ENCODE measurements at places on chromosomes 7 and 10. TPM values are rescaled to one million over a fixed set of nuclear protein-coding genes. Genes with fewer than 3 reads are reported as not detected.

GPR158 gene
- total RNA-seq, result 0.16 TPM

GNGT1 gene
- not detected for total RNA-seq

SUN3 gene
- total RNA-seq, result not detected

ERVW-1 gene
- not detected for total RNA-seq

GIMAP8 gene
- 7.2 TPM for total RNA-seq

EXOSC1 gene
- total RNA-seq, result 36.7 TPM

ADAM12 gene
- 8.6 TPM for total RNA-seq

DNA sequence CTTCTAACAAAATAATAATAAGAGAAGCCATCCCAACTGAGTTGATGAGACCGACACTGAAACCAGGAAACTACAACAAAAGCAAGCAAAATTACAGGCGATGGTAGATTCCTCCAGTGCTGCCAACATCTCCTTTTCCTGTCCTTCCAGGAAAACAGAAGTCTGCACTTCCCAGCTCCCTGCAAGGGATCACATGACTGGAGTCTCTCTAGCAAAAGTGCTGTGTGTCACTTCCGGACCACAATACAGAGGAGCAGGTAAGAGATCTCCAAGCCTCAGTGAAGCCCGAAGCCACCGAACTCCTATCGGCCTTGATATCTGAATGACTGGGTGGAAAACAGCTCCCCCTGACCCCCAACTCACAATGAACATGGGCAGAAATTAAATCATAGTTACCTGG, 63.2 kb downstream of the SMURF1 start:
- H3K27me3 ChIP-seq, result no peaks in the 10 kb centered on the region
- no peaks in the 10 kb centered on the region for H3K36me3 ChIP-seq
- no peak for DNase-seq
- no peak overlapping the region for H3K27ac ChIP-seq

- H3K4me1 ChIP-seq, result no peaks in the 10 kb centered on the region
- no peak for DNase-seq
- no peaks in the 10 kb centered on the region for H3K27me3 ChIP-seq
- no peak overlapping the region for H3K27ac ChIP-seq
- no peaks in the 10 kb centered on the region for H3K36me3 ChIP-seq
- H3K4me3 ChIP-seq, result no peak overlapping the region
Observed at GRCh38 chr10:5334196-5334880, 30.4 kb upstream of the UCN3 start.

DNA sequence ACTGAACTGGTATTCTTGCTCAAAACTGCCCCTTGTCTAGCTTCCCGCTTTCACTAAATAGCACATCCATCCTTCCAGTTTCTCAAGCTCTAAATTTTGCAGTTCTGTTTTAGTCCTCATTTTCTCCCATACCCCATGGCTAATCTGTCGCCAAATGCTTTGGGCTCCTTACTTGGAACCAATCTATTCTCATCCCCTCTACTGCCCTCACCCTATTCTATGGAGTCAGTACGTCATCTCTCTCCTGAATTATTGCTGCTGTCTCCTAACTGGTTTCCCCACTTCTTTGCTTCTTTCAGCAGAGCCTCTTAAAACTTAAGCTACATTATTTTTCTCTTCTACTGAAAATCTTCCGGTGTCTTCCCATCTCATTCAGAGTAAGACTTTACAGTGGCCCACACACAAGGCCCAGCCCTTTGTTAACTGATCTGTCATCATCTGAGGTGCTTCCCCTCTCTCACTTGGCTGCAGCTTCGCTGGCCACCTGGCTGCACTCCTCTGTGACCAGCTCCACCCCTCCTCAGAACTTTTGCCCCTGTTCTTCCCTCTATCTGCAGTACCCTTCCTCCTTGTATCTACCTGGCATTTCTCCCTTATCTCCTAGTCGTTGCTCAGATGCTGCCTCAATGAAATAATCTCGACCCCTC, 9.9 kb downstream of the STARD3NL start:
- no peak overlapping the region for H3K4me3 ChIP-seq
- H3K27ac ChIP-seq, result no peak overlapping the region
- H3K27me3 ChIP-seq, result no peaks in the 10 kb centered on the region
- no peaks in the 10 kb centered on the region for H3K4me1 ChIP-seq
- DNase-seq, result no peak
- no peaks in the 10 kb centered on the region for H3K36me3 ChIP-seq

DNA sequence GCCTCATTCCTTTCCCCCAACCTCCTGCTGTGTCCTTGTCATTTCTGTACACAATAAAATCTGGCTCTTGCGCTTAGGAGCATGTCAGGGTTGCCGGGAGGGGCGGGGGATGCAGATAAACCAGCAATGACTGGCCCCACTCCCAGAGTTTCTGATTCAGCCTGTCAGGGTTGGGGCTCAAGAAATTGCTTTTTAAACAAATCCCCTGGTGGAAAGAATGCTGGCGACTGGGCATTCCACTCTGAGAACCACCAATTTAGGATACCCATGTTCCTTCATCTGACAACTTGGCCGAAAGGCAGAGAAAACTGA, 376.4 kb downstream of the TCERG1L start:
- H3K27ac ChIP-seq, result no peak overlapping the region
- no peaks in the 10 kb centered on the region for H3K27me3 ChIP-seq
- H3K36me3 ChIP-seq, result no peaks in the 10 kb centered on the region
- H3K4me3 ChIP-seq, result no peak overlapping the region
- no peak for DNase-seq
- H3K4me1 ChIP-seq, result no peaks in the 10 kb centered on the region

GRCh38 chr10:43216931-43217562, 49.8 kb downstream of the RASGEF1A start:
- no peaks in the 10 kb centered on the region for H3K36me3 ChIP-seq
- no peaks in the 10 kb centered on the region for H3K27me3 ChIP-seq
- no peaks in the 10 kb centered on the region for H3K4me1 ChIP-seq
- H3K4me3 ChIP-seq, result no peak overlapping the region
- H3K27ac ChIP-seq, result no peak overlapping the region

DNA sequence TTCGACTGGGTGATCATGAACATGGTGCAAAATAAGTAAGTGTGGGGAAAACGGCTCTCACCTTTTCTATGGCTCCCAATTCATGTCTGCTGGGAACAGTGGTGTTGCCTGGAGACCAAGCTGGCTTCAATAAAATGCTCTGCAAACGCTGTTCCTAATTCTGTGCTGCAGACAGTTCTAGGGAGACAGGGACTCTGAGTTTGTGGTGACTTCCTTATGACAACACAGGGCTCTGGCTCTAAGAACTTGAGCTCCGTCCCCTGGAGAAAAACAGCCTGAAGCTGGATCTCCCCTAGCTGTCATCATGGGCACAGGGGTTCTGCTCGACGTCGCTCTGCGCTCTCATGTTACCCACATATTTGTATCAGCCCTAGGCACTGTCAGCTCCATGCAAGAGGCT, 61.0 kb upstream of the INSYN2A start:
- H3K4me1 ChIP-seq, result no peaks in the 10 kb centered on the region
- no peak overlapping the region for H3K27ac ChIP-seq
- H3K27me3 ChIP-seq, result no peaks in the 10 kb centered on the region
- H3K36me3 ChIP-seq, result no peaks in the 10 kb centered on the region
- no peak overlapping the region for H3K4me3 ChIP-seq

DNA sequence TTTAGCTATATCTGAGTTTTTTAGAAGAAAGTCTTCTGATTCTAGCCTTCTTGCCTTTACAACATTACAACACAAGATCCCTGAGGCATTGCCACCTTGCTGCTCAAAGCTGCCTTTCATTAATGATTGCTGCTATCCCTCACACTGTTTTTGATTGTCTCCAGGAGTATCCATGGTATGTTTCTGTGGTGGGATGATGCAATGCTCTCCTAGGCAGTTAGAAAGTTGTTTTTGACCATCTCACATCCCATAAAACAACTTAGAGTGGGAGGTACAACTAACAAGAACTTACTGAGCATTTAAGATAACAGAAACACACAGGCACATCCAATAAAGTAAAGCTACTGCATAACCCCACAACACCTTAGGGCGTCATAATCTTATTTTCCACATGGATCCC, 1156.0 kb upstream of the LRRTM3 start:
- H3K27me3 ChIP-seq, result no peaks in the 10 kb centered on the region
- no peaks in the 10 kb centered on the region for H3K36me3 ChIP-seq
- no peak overlapping the region for H3K27ac ChIP-seq
- no peak for DNase-seq
- no peaks in the 10 kb centered on the region for H3K4me1 ChIP-seq

DNA sequence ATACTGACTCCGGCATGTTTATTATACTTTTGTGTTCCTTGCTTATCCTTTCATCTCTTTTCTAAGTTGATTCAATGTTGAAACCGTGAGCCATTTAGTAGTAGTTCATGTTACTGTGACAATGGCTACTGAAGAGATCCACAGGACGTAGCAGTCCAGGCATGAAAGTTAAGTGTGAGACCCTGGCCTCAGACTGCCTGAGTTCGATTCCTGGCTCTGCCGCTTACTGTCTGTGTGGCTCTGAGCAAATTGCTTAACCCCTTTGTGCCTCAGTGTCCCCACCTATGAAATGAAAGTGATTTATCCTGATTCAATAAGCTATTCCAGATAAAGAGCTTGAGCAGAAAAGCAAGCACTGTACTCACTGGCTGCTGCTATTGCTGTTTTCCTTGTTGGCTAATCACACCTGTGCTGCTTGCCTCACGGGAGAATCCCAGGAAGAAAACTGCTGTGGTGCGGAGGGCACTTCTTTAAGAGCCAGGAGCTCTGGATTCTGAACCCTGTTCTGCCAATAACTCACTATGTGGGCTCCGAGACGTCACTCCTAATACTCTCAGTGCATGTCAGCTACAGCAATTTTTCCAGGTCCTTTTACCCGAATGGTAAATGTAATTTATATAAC, 38.4 kb downstream of the PNLIPRP2 start:
- no peak overlapping the region for H3K4me3 ChIP-seq
- DNase-seq, result no peak
- H3K36me3 ChIP-seq, result no peaks in the 10 kb centered on the region
- H3K27ac ChIP-seq, result no peak overlapping the region
- no peaks in the 10 kb centered on the region for H3K27me3 ChIP-seq

DNA sequence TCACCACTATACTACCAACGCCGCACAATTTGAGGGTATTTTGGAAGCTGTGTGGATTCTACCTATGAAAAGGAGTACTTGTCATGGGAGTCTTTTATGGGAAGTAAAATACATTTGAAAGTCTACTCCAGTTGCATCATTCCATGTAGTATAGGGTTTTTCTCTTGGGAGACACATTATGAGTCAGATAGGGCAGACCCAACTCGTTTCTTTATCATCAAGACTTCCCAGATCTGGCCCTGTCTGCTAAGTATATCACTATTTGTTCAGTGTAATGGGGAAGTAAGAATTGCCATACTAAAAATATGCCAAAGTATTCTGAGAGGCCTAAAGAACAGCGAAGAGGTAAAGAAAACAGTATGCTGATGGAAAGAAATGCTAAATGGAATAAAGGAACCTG, 144.2 kb downstream of the SPAG6 start:
- no peaks in the 10 kb centered on the region for H3K27me3 ChIP-seq
- no peak overlapping the region for H3K4me3 ChIP-seq
- no peaks in the 10 kb centered on the region for H3K36me3 ChIP-seq
- no peaks in the 10 kb centered on the region for H3K4me1 ChIP-seq

- no peaks in the 10 kb centered on the region for H3K4me1 ChIP-seq
- DNase-seq, result no peak
- no peaks in the 10 kb centered on the region for H3K36me3 ChIP-seq
- no peak overlapping the region for H3K27ac ChIP-seq
- H3K4me3 ChIP-seq, result no peak overlapping the region
Observed at GRCh38 chr10:48187713-48188485, 86.6 kb downstream of the FRMPD2 start.

GRCh38 chr7:70347463-70348254, 749.4 kb downstream of the AUTS2 start:
- no peak overlapping the region for H3K27ac ChIP-seq
- H3K4me3 ChIP-seq, result no peak overlapping the region
- no peaks in the 10 kb centered on the region for H3K36me3 ChIP-seq
- H3K4me1 ChIP-seq, result no peaks in the 10 kb centered on the region

DNA sequence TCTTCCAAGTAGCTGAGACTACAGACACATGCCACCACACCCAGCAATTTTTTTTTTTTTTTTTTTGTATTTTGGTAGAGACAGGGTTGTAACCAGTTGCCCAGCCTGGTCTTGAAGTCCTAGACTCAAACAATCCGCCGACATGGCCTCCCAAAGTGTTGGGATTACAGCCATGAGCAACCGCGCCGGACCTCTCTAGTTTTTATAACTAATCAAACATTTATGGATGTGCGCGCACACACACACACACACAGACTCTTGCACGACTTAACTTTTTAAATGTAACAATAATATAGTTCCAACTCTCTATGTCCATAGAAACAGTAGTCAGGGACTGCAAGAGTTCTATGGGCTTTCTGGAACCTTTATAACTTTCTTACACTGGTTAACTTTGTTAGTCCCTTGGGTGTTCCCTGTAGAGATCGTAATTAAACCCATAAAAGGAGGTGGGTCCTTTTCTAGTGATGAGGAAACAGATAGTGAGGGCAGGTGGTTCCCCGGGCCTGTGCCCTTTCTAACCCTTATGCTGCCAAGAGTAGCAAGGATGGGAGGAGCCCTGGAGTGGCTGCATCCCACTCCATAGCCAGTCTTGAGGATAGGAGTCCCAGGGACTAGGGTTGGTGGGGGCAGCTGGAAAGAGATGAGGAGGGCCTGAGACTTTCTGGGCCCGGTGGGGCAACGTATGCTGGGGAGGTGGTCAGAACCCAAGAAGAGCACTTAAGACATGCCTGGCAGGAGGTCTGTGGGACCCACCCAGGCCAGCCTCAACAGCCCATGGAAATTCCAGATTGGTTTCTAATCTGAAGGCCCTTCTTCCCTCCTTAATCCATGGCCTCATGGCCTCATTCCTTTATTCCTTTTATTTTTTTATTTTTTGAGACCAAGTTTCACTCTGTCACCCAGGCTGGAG, 8.6 kb downstream of the MARVELD1 start:
- peaks cover 21% of the 10 kb centered on the region for H3K4me1 ChIP-seq
- DNase-seq, result no peak
- H3K27ac ChIP-seq, result no peak overlapping the region
- no peak overlapping the region for H3K4me3 ChIP-seq
- no peaks in the 10 kb centered on the region for H3K36me3 ChIP-seq

GRCh38 chr10:124301736-124302135, 117.0 kb downstream of the OAT start:
- H3K27ac ChIP-seq, result no peak overlapping the region
- no peaks in the 10 kb centered on the region for H3K36me3 ChIP-seq
- peak; percentile 36 for DNase-seq
- H3K4me3 ChIP-seq, result no peak overlapping the region
